ENCODE measurements at places on chromosomes 3 and 15. TPM values are rescaled to one million over a fixed set of nuclear protein-coding genes. Genes with fewer than 3 reads are reported as not detected.

The RPL29 gene
- 1,399 TPM for total RNA-seq

DNA sequence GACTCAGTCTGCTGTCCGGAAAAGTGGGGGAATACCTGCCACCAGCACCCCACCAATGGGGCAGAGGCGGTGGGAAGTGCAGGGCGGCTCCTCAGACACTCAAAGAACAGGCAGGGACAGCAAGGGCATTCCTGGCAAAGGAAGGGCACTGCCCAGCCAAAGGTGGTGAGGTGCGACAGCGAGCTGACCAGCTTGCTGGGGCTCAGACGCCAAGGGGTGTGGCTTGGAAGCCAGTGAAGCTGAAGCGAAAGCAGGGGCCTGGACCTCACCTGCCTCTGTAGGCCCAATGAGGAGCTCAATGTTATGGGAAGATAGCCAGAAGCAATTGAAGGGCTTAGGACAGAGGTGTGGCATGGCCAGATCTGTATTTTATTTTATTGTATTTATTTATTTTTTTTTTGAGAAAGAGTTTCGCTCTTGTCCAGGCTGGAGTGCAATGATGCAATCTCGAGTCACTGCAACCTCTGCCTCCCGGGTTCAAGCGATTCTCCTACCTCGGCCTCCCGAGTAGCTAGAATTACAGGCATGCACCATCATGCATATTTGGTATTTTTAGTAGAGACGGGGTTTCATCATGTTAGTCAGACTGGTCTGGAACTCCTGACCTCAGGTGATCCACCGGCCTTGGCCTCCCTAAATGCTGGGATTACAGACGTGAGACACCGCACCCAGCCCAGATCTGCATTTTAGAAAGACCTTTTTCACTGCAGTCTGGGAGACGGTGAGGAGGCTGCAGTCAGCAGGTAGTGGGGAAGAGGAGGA lies 4.4 kb upstream of the LMAN1L start:
- no peak for DNase-seq

- no peak for DNase-seq
Observed at GRCh38 chr3:128884992-128885391, 5.6 kb downstream of the ACAD9 start.

- no peak for DNase-seq
Observed at GRCh38 chr3:42175386-42176240, 84.5 kb downstream of the TRAK1 start.

DNA sequence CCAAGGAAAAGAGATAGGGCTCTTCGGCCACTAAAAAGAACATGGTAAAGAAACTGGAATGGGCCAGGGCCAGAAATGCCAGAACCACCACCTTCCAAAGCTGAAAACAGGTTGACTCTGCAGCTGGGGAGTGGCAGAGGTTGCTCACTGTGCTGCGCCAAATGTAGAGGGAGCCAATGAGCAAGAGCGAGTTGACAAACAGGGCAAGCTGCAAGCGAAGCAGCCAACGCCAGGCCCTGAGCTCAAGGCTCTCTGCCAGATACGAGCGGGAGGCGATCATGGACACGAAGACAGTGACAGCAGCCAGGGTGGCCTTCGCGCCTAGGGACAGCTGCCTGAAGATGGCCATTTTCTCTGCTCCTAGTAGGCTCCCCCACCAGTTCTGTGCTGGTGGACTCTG lies 3.1 kb downstream of the GLB1 start:
- no peak for DNase-seq

DNA sequence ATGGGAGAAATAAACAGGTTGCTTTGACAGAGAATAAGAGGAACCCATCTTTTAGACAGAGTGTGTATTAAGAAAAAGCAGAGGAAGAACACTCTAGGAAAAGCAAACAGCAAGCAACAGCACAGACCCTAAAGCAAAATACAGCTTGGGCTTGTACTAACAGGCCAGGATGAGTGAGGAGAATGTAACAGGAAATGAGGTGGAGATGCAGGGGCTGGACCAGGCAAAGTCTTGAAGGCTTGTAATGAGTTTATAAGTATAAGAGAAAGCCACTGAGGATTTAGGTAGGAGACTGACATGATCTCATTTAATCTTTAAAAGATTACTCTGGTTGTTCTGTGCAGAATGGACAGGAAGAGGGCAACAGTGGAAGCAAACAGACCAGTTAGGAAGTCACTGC lies 4.9 kb downstream of the UBR1 start:
- peak; percentile 5 for DNase-seq

DNA sequence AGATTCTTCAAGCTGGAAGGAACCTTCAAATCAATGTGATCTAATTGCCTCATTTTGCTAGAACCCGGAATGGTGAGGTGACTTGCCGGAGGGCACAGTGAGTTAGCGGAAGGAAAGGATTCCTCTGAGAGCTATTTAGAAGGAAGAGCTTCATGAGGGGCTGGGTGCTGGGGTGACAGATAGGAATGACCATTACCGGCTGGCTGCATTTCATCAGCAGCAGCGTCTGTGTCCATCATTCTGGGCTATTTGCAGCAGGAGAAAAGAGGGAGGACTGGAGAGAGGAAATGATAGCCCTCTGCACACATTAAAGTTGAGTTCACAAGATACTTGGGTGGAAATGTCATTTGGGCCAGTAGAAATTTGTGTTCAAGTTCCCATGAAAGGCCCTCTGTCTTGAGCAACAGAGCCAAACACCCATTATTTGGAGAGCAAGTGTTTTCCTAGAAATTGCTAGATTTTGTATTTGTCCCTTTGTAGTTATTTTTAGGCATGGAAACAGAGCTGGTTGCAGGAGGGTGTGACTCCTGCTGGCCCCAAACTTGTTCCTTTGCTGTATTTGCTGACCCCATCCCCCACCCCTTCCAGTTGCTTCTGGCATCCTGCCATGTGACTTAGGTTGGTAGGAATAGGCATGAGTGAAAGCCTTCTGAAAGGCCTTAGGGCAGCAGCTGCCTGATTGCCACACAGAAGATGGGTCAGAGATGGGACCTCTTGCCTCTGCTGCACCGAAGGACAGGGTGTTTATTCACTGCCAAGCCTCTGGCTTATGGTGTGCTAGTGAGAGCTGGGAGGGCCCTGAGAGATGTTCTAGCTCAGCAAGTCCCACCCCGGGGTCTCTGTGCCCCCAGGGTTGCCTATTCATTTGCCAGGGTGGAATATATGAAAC lies 87.5 kb upstream of the PLXNA1 start:
- DNase-seq, result no peak

DNA sequence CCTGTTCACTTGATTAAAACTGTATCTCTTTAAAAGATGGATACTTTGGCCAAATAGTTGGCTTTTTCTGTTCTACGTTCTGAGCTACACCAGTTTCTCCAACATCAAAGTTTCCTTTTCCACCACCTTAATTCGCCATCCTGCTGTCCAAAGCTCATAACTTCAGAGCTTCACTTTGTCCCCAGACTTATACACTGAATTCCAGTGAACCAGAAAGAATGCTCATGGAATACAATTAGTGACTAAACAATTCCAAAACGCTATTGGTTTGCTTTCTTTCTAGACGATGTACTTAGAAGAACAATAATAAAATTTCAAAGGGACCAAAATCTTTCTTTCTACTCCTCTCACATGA lies 23.2 kb downstream of the GPR15 start:
- no peak for DNase-seq
